CD4-positive, alpha-beta T cell treated with Interferon alpha-2 for 1 hour (primary cell): ENCODE measurements at places on chromosomes 3 and 15.
A peak's percentile ranks its signal among the peaks of the same experiment; 100 is the strongest.

DNA sequence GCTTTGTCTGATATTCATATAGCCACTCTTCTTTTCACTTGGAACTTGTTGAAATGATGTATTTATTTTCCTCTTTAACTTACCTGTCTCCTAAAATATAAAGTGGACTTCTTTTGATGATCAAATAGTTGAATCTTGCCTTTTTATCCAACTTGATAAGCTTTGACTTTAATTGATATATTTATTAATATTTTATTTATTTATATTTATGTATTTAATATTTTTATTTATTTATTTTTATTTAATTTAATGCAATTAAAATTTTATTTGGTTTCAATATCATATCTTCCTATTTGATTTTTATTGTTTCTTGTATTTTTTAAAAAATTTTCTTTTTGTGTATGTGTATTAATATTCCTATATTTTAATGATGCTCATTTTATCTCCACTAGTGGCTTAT lies 555.1 kb upstream of the EPHA6 start:
- no peak for DNase-seq

GRCh38 chr3:66179793-66180192 lies 41.0 kb upstream of the SLC25A26 start:
- DNase-seq, result no peak

- DNase-seq, result no peak
These were observed 837 bp downstream of the CACNA2D3 start for GRCh38 chr3:54123003-54123775.

DNA sequence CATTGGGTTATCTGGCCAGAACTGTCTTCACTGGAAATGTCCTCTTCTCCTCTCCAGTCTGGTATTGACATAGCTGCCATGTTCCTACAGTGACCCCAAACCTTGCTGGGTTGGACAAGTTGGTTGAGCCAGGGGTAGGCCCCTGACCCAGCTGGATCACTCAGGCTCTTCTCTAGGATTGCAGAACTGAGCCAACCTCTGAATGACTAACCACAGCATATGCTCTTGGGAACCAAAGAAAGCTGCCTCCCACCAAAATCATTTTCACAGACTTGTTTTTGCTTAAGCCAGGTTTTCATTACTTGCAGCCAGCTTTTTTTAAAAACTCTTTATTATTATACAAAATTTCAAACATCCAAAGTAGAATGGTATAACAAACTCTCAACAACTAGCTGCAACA lies 41.4 kb downstream of the FSIP1 start:
- DNase-seq, result no peak

DNA sequence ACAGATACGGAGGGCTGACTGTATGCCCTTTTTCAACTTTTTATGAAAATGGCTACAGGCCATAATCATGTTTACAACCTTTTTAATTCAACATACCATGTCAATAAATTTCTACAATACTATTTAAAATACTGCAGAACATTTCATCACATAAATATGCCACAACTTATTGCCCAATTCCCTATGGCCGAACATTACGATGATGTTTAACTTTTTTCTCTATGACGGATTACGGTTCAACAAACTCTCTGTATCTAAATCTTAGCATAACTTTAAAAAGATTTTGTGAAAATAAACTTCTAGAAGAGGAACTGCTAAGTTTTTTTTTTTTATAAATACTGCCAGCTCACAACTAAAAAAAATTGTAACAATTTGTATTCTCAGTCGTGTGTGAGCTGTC lies 220.4 kb downstream of the OSBPL10 start:
- DNase-seq, result no peak

DNA sequence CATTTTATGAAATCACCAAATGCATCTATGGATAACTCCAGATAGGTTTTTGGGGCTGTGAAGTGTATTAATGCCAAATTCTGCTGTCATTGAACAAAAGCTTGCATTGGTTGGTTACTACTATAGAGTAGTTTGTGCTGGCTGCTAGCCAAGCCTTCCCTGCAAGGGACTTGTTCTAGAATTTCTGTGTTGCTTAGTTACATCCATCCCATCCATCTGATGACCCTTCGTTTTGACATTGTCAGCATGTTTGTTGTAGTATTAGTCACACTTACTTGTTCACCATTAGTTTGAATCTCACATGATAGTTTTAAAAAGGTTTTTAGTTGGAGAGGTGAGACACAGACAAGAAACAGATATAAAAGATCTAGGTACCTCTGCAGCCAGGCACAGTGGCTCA lies 7.0 kb upstream of the NIPA2 start:
- DNase-seq, result no peak

- no peak for DNase-seq
These were observed at the start of gene SPSB4 for GRCh38 chr3:141050576-141051442. TSS of gene SPSB4 (plus strand) at chr3:141051347. CDS start at chr3:141066105, 14,758 bp downstream.

- no peak for DNase-seq
These were observed 984.1 kb upstream of the GBE1 start for GRCh38 chr3:82745544-82745943.

GRCh38 chr3:38542401-38543298 lies 46.5 kb downstream of the EXOG start:
- DNase-seq, result no peak

GRCh38 chr3:33218446-33219174 lies at the start of gene SUSD5:
TSS of gene SUSD5 (minus strand) at chr3:33218810. CDS start at chr3:33218797, 13 bp downstream.
- no peak for DNase-seq

DNA sequence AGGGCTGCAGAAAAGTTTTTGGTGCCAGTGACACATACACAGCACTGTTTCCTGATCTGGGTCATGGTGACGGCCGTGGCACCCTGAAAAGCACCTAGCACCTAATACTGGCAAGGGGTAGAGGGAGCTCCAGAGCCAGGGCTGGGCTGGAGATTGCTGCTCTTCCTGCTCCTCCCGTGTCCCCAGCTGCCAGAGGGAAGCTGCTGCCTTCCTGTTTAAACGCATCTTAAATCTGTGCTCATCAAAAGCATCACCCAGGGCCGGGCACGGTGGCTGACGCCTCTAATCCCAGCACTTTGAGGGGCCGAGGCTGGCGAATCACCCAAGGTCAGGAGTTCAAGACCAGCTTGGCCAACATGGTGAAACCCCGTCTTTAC lies 156.7 kb upstream of the MEF2A start:
- peak; percentile 51 for DNase-seq

DNA sequence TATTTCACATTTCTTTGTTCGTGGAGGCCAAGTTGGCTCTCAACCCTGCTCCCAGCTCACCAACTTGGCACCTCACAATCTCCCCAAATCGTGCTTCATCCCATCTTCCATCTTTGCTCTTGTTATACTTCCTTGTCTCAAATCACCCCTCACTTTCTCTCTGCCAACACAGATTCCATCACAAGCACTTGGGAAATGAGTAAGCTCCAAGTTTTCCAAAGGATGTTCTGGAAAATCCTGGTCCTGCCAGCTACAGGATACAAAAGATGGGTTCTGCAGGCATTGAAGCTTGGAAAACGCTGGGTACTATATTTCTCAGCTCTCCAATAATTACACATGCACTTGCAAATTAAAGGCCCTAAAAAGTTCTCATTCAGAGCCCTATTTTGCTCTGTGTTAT lies 4.1 kb upstream of the TM4SF4 start:
- DNase-seq, result no peak

GRCh38 chr3:64260431-64260830 lies 35.2 kb upstream of the PRICKLE2 start:
- DNase-seq, result no peak

DNA sequence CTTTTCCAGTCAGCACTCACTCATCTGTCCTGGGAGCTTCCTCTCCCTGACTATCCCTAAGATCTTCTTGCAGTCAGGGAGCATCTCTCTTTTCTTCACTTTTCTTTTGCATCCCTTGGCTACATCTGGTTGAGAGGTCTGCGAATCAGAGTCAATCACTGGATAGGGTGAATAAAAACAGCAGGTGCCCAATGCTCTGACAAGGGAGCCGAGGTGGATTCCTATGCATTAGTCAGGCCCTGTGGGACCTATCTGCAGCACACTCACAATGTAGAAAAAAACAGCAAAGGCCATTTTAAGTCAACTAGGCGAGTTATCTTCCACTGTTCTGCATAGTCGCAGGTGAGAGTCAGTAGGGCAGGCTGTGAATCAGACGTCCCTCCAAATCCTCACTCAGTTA lies 35.5 kb downstream of the DZIP1L start:
- DNase-seq, result no peak

DNA sequence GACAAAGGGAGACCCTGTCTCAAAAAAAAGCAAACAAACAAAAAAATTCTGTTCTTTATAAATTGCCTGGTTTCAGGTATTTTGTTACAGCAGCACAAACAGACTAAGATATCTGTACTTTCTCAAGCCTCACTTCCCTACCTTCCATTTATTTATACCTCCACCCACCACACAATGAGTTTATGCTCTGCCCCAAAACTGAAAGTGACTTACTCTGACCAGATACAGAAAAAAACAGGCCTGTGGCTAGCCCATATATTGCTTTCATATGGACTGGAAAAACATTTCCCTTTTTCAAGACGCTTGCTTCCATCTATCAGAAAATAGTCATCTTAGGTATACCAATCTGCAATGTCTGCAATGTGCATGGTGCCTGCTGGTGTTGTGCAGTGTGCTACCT lies 8.7 kb upstream of the GPD1L start:
- DNase-seq, result no peak

- no peak for DNase-seq
These were observed 306.0 kb downstream of the WDR72 start for GRCh38 chr15:53453253-53454105.

GRCh38 chr3:78163379-78163778 lies 1123.5 kb downstream of the ROBO2 start:
- no peak for DNase-seq

GRCh38 chr15:37586976-37587375 lies 347.5 kb upstream of the TMCO5A start:
- no peak for DNase-seq

GRCh38 chr3:193593668-193594030 lies 641 bp downstream of the OPA1 start:
- peak; percentile 38 for DNase-seq

DNA sequence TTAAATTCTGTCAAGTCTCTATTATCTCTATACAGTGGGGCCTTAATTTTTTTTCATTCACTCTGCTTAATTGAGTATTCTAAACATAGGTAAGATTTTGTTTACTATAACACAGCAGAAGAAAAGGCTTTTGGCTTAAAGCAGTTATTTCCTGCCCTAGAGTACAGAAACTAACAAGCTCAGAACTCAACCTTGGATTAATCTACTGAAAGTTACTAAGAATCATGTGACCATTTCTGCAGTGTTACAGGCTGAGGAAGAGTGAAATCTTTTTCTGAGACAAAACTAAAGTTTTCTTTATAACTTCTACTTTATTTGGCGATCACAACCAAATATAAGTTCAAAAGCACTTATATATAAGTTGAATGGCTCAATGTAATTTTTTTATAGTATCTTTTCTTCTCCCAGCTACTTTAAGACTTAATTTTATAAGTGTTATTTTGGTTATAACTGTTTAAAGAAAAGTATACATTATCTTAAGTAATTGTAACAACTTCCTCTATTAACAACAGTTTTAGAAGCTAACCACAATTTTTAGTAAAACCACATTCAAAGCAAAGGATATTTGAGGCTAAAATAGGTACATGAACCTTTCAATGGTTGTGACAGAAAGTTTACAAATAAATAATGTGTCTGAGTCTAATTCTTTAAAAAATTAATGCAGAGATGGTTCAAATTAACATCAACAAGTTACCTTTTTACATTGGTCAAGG lies 240.6 kb upstream of the NAALADL2 start:
- no peak for DNase-seq

DNA sequence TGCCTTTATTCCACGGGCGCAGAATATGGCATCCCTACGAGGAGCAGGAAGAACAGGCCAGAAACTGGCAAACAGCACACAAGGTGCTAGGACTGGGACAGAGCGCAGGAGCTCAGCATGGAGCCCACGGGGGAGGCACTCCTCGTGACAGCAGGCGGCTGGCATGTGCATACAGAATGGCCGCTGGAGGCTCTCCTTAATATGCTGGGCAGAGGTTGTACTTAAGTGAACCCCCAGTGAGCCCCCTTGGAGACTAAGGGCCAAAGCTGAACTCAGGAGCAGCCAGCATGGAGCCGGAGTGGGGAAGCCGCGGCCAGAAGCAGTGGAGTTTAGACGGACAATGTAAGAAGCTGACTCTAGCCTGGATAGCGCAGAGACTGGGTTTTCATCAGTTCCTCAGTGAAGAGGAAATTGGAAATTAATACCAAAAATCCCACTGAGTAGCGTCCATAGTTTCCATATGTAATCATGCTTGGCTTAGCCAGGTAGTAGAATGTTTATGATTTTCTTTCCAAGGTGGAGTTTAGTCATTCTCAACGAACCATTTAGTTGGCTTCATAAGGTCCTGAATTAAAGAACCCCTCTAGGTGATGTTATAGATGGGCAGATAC lies 69.4 kb downstream of the EPHB3 start:
- no peak for DNase-seq

DNA sequence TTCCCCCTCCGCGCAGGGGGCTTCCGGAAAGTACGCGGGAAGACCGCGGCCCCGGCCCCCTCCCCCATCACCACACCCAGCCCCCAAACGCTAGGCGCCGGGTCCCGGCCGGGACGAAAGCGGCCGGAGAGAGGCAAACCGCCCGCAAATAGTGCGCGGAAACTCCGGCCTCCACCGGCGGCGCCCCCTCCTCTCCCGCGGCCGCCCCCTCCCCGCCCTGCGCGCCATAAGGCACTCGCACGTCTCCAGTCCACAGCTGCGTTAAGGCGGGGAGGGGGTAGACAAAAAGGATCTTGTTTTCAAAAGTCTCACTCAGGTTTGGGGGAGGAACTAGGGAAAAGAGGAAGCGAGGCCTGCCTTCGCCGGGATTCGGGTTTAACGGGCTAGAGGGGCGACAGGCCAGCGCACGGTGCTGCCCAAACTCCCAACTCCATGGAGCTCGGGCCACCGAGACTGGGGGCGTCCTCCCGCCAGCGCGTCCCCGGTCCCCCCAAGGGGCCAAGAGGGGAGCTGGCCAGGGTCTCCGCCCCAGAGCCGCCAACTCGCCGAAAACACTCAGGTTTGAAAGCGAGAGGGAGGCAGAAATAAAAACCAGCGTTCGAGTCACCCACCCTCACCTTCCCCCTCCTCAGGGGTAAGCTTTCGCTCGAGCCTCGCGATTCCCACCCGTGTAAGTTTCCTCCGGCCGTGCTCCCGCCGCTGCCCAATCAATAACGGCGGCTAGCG lies 1.8 kb downstream of the ANP32A start:
- peak; percentile 44 for DNase-seq

DNA sequence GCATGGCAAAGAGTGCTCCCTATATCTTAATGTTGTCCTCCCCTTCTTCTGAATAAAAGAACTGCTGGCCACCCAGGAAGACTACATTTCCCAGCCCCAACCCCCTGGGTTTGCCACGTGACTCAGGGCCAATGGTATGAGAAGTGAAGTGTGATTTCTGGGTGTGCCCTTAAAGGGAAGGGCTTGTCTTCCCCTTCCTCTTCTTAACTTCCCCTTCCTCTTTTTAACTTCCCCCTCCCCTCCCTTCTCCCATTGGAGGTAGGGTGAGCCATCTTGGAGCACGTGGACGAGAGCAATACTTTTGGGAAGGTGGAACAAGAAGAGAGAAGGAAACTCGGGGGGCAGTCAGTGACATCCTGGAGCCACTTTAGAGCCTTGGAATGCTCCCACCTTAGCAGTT lies 6.8 kb upstream of the KBTBD12 start:
- DNase-seq, result peak; percentile 2

GRCh38 chr3:14235912-14236295 lies 57.3 kb downstream of the LSM3 start:
- no peak for DNase-seq
